Activated T-helper 17 cell treated with anti-CD3 and anti-CD28 coated beads, Interleukin-2, amount 50 U/mL, for 72 hours (primary cell): ENCODE measurements at places on chromosomes 2 and 18.

DNA sequence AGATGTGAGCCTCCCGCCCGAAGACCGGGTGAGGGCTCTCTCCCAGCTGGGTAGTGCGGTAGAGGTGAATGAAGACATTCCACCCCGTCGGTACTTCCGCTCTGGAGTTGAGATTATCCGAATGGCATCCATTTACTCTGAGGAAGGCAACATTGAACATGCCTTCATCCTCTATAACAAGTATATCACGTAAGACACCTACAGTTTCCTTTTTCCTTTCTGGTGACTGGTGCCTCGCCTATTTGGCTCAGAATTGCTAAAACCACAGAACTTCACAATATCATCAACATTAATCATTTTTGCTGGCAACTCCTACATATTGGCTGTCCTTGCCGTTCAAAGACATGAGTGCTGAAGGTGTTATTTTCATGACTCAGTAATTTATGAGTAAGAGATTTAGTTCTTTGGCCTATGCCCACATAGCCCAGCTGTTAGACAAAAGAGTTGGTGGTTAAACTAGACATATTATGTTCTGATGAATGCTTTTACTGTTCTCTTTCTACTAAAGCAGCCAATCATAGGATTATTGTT is 2.2 kb downstream of the STAMBP start:
- ATAC-seq = peak; percentile 79

DNA sequence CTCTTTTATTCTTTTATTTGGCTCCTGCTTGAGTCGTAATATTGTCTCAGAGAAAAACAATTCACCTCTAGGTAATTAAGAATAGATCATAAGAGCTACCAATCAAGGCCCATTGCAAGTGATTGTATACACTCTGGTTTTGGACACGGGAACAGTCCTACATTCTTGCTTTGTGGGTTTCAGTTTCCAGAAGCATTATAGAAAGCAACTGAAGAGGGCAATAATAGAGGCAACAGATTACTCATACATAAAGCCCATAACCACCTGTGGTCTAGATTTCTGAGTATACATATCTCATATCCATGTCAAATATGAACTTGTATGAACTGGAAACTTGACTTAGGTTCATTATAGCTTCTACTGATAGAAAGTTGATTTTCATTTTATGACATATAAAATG is 65.4 kb downstream of the DIS3L2 start:
- ATAC-seq = peak; percentile 95

DNA sequence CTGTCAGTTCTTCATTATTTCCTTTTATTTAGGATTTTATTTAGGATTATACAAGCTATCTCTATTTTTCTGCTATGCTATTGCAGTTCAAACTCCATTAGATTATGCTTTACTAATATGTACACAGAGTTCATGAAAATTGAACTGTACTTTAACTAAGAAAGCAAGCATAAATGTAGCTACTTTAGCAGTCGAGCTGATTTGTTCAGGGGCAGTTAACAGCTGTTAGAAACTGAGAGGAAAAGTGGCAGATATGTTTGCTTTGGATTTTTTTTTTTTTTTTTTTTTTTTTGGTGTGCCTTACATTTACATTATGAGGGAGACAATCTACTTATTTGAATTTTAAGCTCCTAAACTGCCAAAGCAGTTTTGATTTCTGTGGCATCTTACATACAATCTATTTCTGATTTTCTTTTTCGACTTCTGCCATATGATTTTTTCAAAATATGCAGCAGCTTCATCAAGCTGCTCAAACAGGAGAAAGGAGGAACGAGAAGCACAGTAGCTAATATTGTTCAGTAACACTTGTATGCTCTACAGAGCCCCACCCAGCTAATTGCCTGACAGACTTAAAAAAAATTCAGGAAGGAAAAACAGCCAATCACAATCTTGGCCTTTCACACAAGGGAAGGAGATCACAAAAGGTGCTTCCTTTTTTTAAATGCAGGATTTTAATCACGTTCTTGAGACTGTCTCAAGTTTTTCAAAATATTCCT is 233.4 kb upstream of the SIX3 start:
- ATAC-seq = no peak

GRCh38 chr18:55998801-55999385 is 410.9 kb upstream of the TCF4 start:
- ATAC-seq = no peak

DNA sequence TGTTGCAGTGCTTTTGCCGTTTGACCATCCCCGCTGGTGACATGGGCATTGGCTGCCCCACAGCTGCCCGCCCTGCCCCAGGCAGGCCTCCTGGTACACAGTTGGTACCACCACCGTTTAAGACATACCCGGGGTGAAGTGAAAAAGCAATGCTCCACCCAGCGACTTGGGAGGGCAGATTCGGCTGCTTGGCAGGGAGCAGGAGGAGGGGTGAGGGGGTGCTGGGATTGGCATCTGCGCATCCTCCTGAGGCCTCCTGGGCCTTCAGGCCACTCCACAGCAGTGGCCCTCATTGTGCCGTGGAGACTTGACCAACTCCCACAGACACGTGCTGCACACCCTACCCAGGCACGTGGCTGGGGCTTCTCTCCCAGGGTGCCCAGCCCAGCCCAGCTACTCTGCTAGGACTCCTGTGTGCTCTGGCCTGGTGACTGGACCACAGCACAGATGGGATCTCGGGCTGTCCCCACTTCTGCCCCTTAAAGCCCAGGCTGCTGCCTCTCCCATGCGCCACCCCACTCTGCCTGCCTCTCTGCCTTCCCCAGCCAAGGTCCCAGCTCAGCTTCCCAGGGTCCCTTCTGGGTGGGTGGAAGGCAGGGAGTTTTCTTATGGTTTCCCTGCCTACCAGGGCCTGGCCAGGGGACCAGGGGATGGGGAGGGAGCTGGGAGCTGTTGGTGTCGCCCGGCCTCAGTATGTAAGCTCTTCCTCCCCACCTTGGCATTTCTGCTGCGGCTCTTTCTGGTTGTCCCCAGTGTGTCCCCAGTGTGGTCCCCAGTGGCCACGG is 157.0 kb upstream of the HS6ST1 start:
- no peak for ATAC-seq

GRCh38 chr18:44497311-44497710 is 183.4 kb upstream of the SETBP1 start:
- no peak for ATAC-seq

- ATAC-seq = no peak
Observed at GRCh38 chr2:208015475-208015874, 9.9 kb downstream of the PLEKHM3 start.

- ATAC-seq = no peak
Observed at GRCh38 chr2:235665661-235666212, 171.9 kb downstream of the AGAP1 start.

GRCh38 chr18:41323044-41323443 is 632.0 kb upstream of the PIK3C3 start:
- no peak for ATAC-seq

- ATAC-seq = no peak
Observed at GRCh38 chr2:59737299-59737698, 816.2 kb downstream of the BCL11A start.

DNA sequence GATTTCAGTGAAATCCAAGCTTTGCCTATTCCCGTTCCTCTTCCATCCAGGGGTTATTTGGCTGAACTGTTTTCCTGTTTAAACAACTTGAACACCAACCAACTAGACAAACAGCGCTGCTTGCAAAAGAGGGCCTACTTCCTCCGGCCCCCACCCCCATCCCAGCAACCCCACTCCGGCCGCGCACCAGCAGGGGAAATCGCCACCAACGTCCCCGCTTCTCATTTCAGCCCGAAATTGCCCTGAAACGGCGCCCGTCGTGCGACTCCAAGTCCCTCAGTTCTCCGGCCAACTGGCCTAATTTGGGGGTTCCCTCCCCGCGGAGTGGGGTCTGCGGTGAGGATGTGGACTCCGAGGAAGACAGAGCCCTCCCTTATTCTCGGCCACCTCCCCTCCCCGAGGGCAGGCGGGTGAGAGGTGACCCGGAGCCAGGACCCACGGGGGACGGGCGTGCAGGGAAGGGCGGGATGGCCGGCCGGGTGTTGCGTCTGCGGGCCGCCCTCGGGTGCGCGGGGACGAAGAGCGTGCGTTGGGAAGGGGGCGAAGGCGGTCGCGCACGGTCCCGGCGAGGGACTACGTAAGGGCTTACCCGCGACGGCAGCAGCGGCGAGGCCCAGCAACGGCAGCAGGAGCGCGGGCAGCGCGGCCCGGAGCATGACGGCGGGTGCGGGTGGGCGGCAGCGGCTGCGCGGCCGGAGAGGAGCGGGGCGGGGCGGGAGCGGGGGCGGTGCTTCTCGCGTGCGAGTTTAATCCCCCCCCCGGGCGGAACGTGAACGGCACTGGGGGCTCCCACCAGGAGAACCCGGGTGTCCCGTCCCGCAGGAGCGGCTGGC is at the start of gene CD302:
Gene CD302, minus strand, starts transcription at position 666 of the 833 bp plus-strand sequence. Its CDS starts 10 bp downstream, at position 656.
- ATAC-seq = peak; percentile 62

- ATAC-seq = no peak
Observed at GRCh38 chr18:43863180-43863579, 585.9 kb upstream of the SYT4 start.

DNA sequence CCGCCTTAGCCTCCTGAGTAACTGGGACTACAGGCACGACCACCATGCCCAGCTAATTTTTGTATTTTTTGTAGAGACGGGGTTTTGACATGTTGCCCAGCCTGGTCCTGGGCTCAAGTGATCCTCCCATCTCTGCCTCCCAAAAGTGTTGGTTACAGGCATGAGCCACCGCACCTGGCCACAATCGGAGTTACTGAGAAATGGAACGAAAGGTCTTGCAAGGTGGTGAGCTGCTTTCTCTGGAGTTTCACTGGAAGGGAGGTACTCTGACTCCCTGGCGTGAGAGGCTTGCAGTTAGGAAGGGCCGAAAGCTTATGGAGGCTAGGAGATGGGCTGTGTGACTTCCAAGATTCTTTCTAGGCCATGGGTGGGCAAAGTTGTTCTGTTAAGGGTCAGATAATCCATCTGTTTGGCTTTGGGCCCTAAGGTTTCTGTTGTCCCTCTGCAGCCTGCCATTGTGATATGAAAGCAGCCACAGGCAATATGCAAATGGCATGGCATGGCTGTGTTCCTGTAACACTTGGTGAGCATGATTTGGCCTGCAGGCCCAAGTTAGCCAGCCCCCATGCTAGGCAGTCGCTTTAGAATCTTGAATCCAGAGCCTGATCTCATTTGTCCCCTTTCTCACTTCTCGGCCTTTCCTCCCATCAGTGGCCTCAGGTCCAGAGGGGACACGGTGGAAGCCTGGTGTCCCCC is 7.9 kb downstream of the EFHD1 start:
- no peak for ATAC-seq

DNA sequence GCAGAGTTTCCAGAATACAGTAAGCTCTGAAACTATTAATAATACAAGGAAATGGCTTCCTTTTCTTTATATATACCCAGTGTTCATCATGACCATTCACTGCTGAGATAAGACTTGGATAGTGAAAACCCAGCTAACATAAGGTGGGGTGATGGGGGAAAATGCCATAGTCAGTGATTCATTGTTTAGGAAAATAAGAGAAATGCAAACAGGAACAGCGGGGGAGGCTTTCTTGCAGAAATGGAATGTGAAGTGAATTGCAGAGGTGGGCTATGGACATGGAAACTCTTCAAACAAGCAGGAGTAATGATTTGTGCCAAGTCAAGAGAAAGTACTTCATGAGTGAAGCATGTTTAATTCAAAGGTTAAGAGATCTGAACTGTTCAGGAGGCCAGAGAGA is 519.4 kb downstream of the TDRD15 start:
- no peak for ATAC-seq

DNA sequence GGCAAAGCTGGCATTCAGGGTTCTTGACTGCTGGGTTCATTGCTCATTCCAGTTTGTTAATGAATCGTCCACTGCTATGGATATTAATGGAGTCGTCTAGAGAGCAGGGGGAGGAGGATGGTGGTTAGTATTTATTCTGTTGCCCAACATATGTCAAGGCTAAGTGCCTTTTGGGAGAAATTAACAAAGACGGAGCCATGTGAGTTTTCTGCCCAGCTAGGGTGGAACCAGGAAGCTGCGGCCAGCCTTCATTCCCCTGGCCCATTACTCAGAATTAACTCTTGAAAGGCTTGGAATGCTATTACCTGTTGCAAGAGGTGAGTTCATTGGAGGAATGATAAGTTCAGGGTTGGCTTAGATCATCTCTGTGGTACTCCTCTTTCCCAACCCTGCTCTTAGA is 19.3 kb downstream of the IGFBP2 start:
- ATAC-seq = no peak

DNA sequence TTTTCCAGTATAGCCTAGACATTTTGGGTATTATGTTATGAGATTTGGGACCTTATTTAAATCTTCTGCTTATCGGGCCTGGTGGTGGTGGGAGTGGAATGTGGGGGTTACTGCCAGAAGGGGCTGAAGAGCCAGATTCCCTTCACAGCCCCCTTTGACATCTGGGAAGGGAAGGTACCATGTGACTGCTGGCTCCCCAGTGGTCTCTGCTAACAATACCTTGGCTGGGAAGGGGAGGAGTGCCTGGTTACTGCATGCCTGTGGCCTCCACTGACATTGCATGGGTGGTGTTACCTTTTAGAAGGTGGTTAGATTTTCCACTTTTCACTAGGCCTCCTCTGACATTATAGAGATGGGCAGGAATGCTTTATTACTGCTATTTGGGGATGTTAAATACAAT is 8.0 kb downstream of the ATP9B start:
- no peak for ATAC-seq

DNA sequence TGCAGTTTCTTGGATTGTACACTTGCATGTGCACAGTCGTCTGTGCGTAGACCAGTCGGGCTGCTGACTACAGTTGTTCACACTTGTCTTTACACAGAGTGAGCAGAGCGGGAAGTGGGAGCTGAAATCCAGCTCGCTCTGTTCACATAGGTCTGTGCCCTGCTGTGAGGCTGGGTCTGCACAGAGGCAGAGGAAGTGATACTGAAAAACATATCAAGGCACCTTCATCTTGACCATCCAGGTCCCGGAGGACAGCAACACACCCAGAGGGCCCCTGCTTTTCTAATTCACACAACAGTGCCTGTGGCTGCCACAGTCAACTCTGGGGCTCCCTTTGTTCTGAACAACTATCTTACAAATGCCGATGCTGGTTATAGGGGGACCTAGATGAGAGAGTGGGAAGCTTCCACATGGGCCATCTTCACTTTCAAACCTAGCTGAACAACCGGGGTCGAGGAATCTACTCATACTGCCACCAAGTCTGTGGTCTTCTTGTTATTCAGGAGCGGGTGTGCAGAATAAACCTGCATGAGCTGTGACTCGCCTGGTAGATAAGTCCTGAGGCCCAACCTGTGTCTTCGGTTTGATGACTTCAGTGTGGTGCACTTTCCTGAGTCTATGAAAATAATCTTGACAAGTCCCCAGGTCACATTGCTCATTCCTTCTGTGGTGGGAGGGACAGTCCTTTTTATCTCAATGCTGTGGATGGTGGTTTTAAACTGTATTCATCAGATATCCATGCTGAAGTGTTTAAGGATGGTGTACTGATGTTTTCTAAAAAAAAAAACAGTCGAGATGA is 3.5 kb upstream of the ADNP2 start:
- peak; percentile 46 for ATAC-seq

DNA sequence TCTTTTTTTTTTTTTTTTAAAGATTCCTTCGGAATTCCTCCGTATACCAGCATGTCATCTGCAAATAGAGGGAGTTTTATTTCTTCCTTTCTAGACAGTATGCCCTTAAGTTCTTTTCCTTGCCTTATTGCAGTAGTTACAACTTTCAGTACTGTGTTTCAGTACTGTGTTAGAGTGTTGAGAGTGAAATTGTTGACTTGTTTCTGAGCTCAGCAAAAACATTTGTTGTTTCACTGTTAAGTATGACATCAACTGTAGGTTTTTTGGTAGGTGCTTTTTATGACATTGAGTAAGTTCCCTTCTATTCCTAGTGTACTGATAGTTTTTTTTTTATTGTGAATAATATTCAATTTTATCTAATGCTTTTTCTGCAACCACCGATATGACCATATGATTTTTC is 43.9 kb downstream of the ACVR2A start:
- ATAC-seq = peak; percentile 82
